ENCODE measurements at places on chromosomes 4 and X.

GRCh38 chr4:87499403-87500091 lies 29.6 kb downstream of the SPARCL1 start:
- DNase-seq, result no peak

- no peak for DNase-seq
Observed at GRCh38 chr4:1381181-1381621, 25.0 kb downstream of the NKX1-1 start.

GRCh38 chr4:8035371-8035780 lies 95.7 kb upstream of the AFAP1 start:
- DNase-seq, result no peak

DNA sequence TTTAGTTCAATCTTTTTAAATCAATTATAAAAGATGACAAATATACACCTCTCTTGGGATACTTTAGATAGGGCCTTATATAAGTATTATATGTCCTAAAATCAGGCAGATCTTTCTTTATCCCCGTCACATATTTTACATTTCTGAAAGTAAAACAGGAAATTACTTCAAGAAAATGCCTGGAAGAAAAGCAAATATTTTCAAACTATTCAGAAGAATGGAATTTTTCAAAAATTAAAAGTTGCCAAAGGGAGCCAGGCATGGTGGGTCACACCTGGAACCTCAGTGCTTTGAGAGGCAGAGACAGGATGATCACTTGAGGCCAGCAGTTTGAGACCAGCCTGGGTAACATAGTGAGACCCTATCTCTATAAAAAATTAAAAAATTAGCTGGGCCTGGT lies 34.4 kb downstream of the MGARP start:
- no peak for DNase-seq

- no peak for DNase-seq
Observed at GRCh38 chrX:68596871-68597270, 50.6 kb upstream of the STARD8 start.

DNA sequence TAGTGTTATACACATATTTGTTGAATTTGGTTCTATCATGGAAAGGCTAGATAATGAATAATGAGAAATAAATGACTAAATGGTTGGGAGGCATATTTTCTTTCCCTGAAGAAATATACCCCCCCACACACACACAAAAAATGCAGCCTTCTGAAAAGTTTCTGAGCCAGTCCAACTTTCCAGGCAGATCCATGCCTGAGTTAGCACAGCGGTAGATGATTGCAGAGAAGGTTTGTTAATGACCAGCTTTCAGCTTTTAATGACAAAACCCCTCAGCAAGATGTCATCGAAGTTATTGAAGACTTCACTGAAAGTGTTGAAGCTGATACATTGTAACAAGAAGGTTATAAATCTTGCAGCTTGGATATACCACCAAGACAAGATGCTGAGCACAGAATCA lies 61.4 kb downstream of the GBA3 start:
- no peak for DNase-seq

DNA sequence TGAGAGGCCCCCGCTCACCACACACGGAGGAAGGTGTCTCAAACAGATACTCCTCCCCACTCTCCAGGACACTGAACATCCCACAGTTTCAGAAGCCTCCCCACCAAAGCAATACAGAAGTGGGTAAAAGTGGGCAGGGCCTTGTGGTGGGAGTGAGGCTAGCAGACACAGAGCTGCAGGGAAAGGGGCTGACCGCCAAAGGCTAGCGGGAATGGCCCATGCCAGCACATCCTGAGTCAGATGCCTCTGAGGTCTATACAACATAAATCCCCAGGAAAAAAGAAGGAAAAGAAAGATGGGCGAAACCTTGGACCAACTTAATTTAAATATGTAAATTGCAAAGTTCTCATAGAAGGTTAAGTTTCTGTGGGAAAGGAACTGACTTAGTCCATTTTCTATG lies 21.9 kb upstream of the ARHGAP10 start:
- no peak for DNase-seq

DNA sequence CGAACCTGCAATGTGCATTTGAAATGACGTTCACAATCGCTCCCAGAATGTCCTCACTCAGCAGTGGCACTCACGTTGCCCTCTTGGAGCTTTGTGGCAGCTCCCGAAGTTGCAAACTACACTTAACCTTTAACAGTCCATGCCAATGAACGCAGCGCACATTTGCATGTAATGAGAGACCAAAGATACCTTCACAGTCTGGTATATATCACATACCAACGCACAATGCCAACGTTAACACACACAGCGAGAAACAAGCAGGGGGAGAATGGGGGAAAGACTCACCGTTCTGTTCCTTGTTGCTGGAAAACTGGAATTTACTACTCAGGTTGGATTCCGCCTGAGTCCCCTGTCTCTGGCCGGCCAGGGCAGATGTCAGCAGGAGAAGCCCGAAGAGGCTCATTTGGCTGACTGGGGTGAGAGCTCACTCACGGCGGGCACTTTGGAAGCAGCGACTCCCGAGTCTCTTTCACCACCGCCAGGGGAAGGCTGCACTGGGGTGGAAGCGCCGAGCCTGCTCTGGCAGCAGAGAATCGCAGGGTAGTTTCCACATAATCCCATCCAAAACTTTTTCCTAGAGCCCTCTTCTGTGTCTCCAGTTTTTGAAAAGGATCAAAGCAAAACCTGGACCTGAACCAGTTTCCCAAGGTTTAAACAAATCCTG lies 966 bp downstream of the PDGFC start:
- no peak for DNase-seq

DNA sequence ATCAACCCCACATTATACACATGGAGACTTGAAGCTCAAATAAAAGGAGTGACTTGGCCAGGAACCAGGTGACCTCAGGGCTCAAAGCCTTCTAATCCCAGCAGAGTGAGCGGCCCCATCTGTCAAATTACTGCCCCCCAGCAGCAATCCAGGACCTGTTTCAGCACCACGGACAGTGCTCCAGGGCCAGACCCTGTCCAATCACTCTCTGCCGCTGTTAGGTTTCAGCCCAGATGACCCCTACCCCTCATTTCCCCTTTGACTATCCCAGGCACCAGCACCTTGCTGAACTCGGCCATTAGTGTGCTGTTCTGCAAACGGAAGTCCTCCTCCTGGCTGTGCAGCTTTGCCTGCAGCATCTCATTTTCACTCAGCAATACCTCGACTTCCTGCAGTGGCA lies 5.1 kb downstream of the GRIPAP1 start:
- no peak for DNase-seq

GRCh38 chr4:40150932-40151331 lies 45.9 kb upstream of the RHOH start:
- DNase-seq, result no peak

- DNase-seq, result no peak
Observed at GRCh38 chr4:52560844-52561280, 98.2 kb downstream of the USP46 start.

GRCh38 chr4:102694791-102695190 lies 66.0 kb downstream of the MANBA start:
- DNase-seq, result no peak
